Naive thymus-derived CD8-positive, alpha-beta T cell (primary cell): ENCODE measurements at places on chromosomes 13 and 19.

GRCh38 chr19:5624018-5624663, 1.3 kb downstream of the SAFB start:
- H3K27ac ChIP-seq, result peak overlapping the region; percentile 94
- H3K4me3 ChIP-seq, result peak overlapping the region; percentile 91
- H3K36me3 ChIP-seq, result peaks cover 24% of the 10 kb centered on the region
- H3K4me1 ChIP-seq, result peaks cover 82% of the 10 kb centered on the region

DNA sequence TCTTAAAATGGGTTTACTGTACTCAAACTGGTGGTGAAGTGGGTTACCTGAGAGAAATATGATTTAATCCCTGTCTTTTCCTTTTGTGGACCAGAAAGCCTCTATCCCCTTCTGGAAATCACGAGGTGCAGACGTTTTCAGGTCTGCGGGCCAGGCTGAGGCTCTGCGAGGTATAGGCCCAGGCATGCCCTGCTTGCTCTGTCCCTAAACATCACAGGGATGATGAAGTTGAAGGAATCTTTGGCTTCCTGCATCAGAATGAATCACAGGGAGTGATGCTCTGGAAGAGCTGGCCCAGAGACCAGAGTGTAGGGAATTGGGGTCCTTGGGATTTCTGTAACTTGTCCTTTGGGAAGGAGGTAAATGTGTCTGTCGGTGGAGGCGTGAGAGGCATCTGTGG, 18.4 kb upstream of the CHST8 start:
- peaks cover 26% of the 10 kb centered on the region for H3K27me3 ChIP-seq
- no peaks in the 10 kb centered on the region for H3K36me3 ChIP-seq
- H3K4me3 ChIP-seq, result no peak overlapping the region
- no peak overlapping the region for H3K27ac ChIP-seq
- no peak for DNase-seq
- H3K4me1 ChIP-seq, result no peaks in the 10 kb centered on the region

GRCh38 chr13:80757694-80758093, 416.8 kb upstream of the SPRY2 start:
- no peaks in the 10 kb centered on the region for H3K36me3 ChIP-seq
- no peaks in the 10 kb centered on the region for H3K4me1 ChIP-seq
- DNase-seq, result no peak

GRCh38 chr19:33259539-33259938, 33.9 kb upstream of the SLC7A10 start:
- no peak for DNase-seq
- H3K4me1 ChIP-seq, result peaks cover 20% of the 10 kb centered on the region
- no peaks in the 10 kb centered on the region for H3K36me3 ChIP-seq
- H3K4me3 ChIP-seq, result no peak overlapping the region

- peaks cover 10% of the 10 kb centered on the region for H3K4me1 ChIP-seq
- H3K27ac ChIP-seq, result no peak overlapping the region
- H3K36me3 ChIP-seq, result no peaks in the 10 kb centered on the region
- no peak overlapping the region for H3K4me3 ChIP-seq
Observed at GRCh38 chr13:26919311-26919710, 158.7 kb upstream of the GPR12 start.

- no peaks in the 10 kb centered on the region for H3K36me3 ChIP-seq
- peaks cover 6% of the 10 kb centered on the region for H3K27me3 ChIP-seq
- no peak for DNase-seq
- H3K4me3 ChIP-seq, result no peak overlapping the region
- no peaks in the 10 kb centered on the region for H3K4me1 ChIP-seq
Observed at GRCh38 chr13:106243011-106243565, 292.4 kb downstream of the EFNB2 start.

DNA sequence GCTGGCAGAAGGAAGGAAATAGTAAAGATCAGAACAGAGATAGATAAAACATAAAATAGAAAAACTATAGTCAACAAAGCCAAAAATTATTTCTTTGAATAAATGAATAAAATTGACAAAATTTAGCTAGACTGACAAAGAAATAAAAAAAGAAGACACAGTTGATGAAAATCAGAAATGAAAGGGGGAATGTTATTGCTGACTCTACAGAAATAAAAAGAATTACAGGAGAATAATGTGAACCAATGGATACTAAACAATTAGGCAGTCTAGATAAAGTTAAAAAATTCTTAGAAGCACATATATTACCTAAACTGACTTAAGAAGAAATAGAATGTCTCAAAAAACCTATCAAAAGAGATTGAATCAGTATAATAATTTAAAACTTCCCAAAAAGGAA, 933.8 kb downstream of the PCDH9 start:
- no peak for DNase-seq
- no peak overlapping the region for H3K27ac ChIP-seq
- H3K27me3 ChIP-seq, result no peaks in the 10 kb centered on the region

DNA sequence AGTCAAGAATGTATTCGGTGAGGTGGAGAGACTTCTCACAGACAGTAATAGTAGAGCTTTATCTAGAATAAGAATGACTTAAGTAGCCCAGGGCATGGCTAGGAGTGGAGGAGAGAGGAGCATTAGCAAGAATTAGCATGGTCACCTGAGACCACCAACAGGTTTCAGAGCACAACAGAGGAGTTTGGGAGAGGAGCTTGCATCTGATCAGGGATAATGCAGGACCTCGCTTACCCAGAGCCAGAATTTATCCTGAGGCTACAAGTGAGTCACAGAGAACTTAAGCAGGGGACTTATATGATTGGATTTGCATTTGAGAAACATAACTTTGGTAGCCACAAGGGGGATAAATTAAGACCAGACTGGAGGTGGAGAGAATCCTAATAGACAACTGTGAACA, 102.1 kb upstream of the FNDC3A start:
- no peak for DNase-seq
- no peaks in the 10 kb centered on the region for H3K4me1 ChIP-seq
- H3K27me3 ChIP-seq, result peaks cover 19% of the 10 kb centered on the region
- H3K4me3 ChIP-seq, result no peak overlapping the region
- H3K36me3 ChIP-seq, result no peaks in the 10 kb centered on the region

- H3K4me3 ChIP-seq, result peak overlapping the region; percentile 84
- H3K36me3 ChIP-seq, result no peaks in the 10 kb centered on the region
- peaks cover 57% of the 10 kb centered on the region for H3K4me1 ChIP-seq
- H3K27me3 ChIP-seq, result no peaks in the 10 kb centered on the region
Observed at GRCh38 chr13:51645761-51646670, 61.8 kb downstream of the WDFY2 start.

DNA sequence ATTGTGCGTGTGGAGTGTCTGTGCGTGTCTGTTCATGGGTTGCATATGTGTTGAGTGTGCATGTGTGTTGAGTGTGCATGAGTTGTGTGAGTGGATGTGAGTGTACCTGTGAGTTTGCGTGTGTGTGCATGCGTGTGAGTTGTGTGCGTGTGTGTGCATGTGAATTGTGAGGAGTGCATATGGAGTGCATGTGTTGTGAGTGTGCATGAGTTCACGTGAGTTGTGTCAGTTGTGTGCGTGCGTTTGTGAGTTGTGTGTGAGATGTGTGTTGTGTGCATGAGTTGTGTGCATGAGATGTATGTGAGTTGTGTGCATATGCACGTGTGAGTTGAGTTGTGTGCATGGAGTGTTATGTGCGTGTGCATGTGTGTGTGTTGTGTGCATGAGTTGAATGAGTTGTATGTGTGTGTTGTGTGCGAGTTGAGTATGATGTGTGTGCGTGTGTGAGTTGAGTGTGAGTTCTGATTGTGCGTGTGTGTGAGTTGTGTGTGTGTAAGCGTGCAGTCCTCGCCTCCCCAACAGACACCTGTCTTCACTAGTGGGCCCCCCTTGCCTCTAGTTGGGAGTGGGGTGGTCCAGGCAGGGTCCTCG, 29.3 kb downstream of the TFDP1 start:
- H3K4me1 ChIP-seq, result no peaks in the 10 kb centered on the region
- no peaks in the 10 kb centered on the region for H3K27me3 ChIP-seq
- no peak overlapping the region for H3K4me3 ChIP-seq
- H3K27ac ChIP-seq, result no peak overlapping the region

DNA sequence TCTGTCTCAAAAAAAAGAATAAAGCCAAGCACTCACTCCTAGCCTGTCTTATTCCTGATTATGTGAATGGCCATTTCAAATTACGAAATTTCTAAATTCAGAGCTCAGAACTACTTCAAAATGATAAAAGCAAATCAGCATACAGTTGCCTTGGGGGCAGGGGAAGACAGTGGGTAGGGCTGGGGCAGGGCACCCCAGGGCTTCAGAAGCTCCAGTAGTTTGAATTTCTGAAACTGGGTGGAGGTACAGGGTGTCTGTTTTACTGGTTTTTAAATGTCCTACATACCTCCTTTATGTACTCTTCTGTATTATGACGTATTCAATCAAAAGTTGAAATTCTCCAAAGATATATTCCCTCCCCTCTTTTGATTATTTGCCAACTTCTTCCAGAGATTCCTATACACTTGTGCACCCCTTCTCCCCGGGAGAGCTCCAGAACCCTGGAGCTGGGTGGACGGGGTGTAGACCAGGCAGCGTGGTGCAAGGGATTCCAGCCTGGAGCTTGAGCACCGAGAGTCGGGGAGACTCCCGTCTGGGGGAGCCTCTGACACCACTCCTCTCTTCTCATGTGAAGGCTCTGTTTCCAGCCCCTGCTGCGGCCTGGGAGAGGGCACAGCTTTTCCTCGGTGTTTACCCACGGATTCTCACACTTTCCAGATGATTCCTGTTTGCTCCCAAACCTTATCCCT, 84.7 kb upstream of the GPR183 start:
- no peak for DNase-seq
- H3K27me3 ChIP-seq, result no peaks in the 10 kb centered on the region
- peak overlapping the region; percentile 66 for H3K27ac ChIP-seq
- H3K4me1 ChIP-seq, result peaks cover 30% of the 10 kb centered on the region
- H3K4me3 ChIP-seq, result no peak overlapping the region
- H3K36me3 ChIP-seq, result peaks cover 2% of the 10 kb centered on the region

DNA sequence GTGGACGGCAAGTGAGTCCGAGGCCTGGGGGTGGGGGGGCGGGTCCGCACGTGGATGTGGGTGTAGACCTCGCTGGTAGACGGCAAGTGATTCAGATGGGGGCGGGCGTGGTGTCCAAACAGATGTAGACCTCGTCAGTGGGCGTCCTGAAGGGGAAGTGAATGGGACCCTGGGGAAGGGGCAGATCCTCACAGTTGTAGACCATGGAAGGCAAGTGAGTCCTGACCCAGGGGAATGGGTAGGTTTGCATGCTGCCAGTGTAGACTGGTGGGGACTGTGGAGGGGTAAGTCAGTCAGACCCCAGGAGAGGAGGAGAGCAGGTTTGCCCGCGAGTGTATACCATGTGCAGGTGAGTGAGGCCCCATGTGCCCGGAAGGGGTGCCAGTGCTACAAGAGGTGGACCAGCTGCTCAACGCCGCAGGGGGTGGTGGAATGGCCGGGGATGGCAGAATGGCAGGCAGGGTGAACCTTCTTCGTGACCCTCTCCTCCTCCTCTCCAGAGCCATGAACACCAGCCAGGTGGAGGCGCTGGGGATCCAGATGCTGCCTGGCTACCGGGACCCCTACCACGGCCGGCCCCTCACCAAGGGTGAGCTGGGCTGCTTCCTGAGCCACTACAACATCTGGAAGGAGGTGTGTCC, 22.1 kb downstream of the COLGALT1 start:
- no peak overlapping the region for H3K27ac ChIP-seq
- peaks cover 3% of the 10 kb centered on the region for H3K4me1 ChIP-seq
- no peak overlapping the region for H3K4me3 ChIP-seq
- no peaks in the 10 kb centered on the region for H3K27me3 ChIP-seq
- DNase-seq, result no peak

DNA sequence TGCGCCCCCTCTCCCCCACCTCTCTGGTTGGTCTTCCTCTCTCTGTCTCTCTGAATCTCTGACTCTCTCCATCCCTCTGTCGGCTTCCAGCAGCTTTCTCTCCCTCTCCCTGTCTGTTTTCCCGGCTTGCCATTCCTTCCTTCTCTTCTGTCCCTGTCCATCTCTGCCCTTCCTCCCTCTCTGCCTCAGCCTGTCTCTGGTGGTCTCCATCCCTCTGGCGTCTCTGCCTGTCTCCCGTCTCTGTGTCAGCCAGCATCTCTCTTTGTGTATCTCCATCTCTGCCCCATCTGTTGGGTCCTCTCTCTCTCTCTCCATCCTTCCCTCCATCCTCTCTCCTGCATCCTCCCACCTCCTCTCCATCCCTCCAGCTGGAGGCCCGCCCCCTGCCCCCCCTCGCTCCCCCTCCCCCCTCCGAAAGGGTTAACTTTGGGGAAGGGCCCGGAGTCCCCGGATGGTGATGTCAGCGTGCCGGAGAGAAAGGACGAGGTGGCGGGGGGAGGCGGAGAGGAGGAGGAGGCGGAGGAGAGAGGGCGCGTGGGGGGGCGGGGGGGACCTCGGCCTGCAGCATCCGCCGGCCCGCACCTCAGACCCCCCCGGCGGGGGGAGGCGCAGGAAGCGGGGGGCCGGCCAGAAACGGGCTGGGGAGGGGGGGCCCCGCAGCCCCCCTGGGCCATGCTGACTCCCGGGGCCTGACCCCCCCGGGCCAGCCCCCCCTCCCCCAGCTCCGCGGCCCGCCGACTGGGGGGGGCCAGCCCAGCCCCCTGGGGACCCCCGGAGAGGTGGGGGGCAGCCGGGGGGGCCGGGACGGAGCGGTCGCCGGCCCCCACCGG, at the start of gene BRSK1:
Gene BRSK1, plus strand, starts transcription at position 450 of the 830 bp plus-strand sequence. CDS start 446 bp downstream, outside the sequence.
- DNase-seq, result peak; percentile 19
- H3K4me3 ChIP-seq, result peak within 1 kb of the TSS; percentile 80
- H3K27ac ChIP-seq, result peak within 1 kb of the TSS; percentile 59
- no peaks in the 10 kb centered on the region for H3K27me3 ChIP-seq

- DNase-seq, result no peak
- H3K4me3 ChIP-seq, result no peak overlapping the region
- no peaks in the 10 kb centered on the region for H3K36me3 ChIP-seq
- no peak overlapping the region for H3K27ac ChIP-seq
Observed at GRCh38 chr19:3269916-3270671, 45.6 kb downstream of the CELF5 start.

GRCh38 chr19:53775524-53775923, 48.6 kb downstream of the NLRP12 start:
- H3K36me3 ChIP-seq, result no peaks in the 10 kb centered on the region
- peaks cover 3% of the 10 kb centered on the region for H3K4me1 ChIP-seq
- peaks cover 8% of the 10 kb centered on the region for H3K27me3 ChIP-seq
- DNase-seq, result no peak

GRCh38 chr13:45683701-45684100, 18.4 kb upstream of the CBY2 start:
- H3K4me1 ChIP-seq, result no peaks in the 10 kb centered on the region
- H3K36me3 ChIP-seq, result no peaks in the 10 kb centered on the region
- H3K27me3 ChIP-seq, result peaks cover 10% of the 10 kb centered on the region
- DNase-seq, result no peak
- H3K27ac ChIP-seq, result no peak overlapping the region

- H3K4me3 ChIP-seq, result no peak overlapping the region
- H3K4me1 ChIP-seq, result no peaks in the 10 kb centered on the region
- H3K27ac ChIP-seq, result no peak overlapping the region
- no peaks in the 10 kb centered on the region for H3K27me3 ChIP-seq
Observed at GRCh38 chr13:37534676-37535075, 63.9 kb downstream of the POSTN start.

GRCh38 chr13:99062593-99062992, 84.7 kb upstream of the DOCK9 start:
- H3K27ac ChIP-seq, result peak overlapping the region; percentile 63
- no peak for DNase-seq
- H3K4me3 ChIP-seq, result no peak overlapping the region
- H3K36me3 ChIP-seq, result peaks cover 5% of the 10 kb centered on the region

GRCh38 chr19:11208561-11209471, 11.5 kb upstream of the KANK2 start:
- no peak overlapping the region for H3K4me3 ChIP-seq
- no peaks in the 10 kb centered on the region for H3K36me3 ChIP-seq
- H3K27ac ChIP-seq, result no peak overlapping the region
- H3K4me1 ChIP-seq, result no peaks in the 10 kb centered on the region
- DNase-seq, result no peak
- H3K27me3 ChIP-seq, result peaks cover 9% of the 10 kb centered on the region
